ENCODE measurements at places on chromosomes 16 and 17.

DNA sequence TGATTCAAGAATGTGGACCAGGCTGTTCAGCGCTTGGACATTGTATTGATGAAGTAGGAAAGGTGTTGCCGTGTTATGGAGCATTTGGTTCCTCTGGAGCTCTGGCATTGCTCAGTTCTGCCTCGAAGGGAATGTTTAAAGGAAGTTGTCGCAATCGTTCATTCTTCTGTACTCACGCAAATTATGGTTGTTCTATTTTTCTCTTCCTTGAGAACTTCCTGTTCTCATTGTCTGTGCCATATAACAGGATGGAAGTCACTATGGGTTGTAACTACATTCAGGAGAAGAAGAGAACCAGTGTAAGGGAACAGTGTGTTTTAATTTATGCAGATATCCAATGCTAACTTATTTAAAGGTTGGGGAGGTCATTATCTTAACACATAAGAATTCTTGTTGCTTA is 13.0 kb downstream of the PCTP start:
- no peak for DNase-seq

GRCh38 chr17:27336184-27336583 is 42.3 kb downstream of the WSB1 start:
- DNase-seq: no peak

DNA sequence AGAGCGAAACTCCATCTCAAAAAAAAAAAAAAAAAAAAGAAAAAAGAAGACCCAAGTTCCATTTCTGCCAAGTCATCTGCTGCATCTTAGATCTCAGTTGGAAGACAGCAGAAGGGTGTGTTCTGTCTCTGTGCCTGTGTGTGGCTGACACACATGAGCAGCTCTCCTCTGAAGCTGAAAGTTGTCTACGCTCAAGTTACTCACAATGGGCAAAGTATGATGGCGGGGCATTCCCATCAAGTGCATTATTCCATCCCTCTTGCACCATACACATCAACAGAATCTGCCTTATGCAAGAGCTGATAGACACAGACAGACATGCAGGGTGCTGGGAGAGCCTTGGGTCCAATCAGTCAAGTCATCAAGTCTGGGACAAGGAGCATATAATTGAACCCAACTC is 402.2 kb downstream of the XYLT1 start:
- no peak for DNase-seq

DNA sequence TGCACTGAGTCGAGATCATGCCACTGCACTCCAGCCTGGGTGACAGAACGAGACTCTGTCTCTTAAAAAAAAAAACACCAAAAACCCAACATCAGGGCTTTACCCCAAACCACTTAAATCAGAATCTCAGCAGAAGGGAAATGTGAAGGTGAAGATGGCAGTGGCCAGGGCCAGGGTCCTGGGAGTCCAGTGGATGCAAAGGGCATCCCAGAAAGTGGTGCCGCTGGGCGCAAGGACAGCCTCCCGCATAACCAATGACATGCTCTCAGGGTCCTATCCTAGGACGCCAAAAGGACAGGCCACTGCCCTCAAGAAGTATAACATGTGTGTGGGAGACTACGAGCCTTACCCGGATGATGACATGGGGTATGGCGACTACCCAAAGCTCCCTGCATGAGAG is 7.9 kb downstream of the TUBD1 start:
- DNase-seq: no peak

GRCh38 chr16:11049396-11050059 is 105.2 kb downstream of the CLEC16A start:
- DNase-seq: no peak

All from activated T-helper 1 cell treated with anti-CD3 and anti-CD28 coated beads, Interleukin-2, amount 50 U/mL, for 16 hours (primary cell).